ENCODE measurements at places on chromosomes 4 and X.

- DNase-seq: no peak
Measured at GRCh38 chr4:138308356-138308755, 66.2 kb upstream of the SLC7A11 start.

DNA sequence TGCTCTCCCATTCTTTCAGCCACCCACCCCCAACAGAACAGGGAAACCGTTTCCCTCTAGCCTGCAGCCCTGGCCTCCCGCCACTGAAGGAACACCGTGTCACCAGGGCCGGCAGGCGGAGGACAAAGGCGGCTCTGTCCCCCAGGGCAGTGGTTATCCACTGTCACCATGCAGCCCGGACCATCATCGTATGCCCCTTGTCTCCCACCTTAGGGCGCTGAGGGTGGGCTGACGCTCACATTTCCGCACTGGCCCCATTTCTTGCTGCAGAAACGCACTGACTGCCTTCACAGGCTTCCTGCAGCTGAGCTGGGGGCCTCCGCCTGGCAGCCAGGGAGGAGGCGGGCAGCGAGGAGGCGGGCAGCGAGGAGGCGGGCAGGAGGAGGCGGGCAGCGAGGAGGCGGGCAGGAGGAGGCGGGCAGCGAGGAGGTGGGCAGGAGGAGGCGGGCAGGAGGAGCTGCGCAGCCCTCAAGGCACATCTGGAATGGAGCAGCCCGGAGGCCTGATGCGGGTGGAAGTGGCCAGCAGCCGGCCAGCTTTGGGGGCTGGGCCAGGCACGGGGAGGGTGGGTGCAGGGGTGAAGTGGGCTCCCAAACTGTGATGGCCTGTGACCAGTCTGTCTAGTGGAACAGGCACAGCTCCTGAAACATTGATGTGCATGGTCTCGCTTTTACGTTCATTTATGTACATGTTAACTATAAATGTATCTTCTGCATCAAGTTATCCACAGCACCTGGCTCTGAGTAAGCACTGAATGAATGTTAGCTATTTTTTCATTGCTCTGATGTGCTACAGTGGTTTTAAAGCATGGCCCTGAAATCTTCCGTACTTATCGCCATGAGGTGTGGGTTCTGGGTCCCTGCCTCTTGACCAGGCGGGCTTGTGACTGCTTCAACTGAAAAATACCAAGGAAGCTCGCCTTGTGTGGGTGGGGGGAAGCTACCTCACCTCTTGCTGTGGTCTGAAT lies 20.6 kb upstream of the KIAA0232 start:
- no peak for DNase-seq

- peak; percentile 93 for DNase-seq
Measured at GRCh38 chr4:55947254-55947882, 1.4 kb upstream of the CEP135 start.

- DNase-seq: no peak
Measured at GRCh38 chrX:12991575-12991974, 16.7 kb downstream of the TMSB4X start.

DNA sequence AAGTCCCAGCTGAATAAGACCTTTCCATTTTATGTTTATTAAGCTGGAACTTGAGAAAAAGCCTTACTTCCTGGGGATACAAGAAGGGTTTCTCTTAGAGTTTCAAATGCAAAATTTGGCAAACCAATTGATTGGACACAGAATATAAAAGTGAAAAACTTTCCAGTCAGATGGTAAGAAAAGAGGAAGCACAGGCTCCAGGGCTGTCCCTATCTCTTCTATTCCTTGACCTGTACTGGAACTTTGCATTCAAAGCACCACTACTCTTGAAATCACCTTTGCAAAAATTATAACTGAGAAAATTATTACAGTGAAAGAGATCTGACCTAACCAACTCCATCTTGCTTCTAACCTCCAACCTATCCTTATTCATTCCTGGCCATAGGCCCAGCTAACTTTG lies 11.7 kb downstream of the PROM1 start:
- no peak for DNase-seq

Measured in common myeloid progenitor, CD34-positive (primary cell).